ENCODE measurements at places on chromosomes 1 and 21.

- no peak for DNase-seq
Measured at GRCh38 chr1:66757722-66758240, 5.5 kb downstream of the DYNLT5 start.

DNA sequence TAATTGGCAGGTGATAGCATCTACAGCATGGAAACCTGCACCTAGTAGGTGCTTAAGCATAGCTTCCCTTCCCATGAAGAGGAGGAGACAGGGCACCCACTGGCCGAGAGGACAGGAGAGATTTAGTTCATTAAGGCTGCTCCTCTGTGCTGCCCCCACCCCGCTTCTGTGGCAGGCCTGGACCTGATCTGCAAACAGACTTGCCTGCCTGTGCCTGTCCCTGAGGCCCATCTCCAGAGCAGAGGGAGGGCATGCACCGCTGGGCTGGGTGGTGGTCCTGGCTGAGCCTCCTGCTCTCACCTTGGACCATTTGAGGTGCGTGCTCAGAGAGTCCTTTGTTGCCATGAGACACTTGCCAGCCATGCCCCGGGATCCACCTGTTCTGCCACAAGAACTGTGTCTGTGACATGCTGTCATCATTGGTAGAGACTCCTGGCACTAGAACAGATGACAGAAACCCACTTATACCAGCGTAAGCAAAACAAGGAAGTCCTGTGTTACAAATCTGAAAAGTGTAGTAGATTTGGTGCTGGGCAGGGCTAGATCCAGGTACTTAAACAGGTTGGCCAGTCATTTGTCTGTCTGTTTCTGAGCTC, 55.6 kb downstream of the PTPRF start:
- DNase-seq, result no peak

DNA sequence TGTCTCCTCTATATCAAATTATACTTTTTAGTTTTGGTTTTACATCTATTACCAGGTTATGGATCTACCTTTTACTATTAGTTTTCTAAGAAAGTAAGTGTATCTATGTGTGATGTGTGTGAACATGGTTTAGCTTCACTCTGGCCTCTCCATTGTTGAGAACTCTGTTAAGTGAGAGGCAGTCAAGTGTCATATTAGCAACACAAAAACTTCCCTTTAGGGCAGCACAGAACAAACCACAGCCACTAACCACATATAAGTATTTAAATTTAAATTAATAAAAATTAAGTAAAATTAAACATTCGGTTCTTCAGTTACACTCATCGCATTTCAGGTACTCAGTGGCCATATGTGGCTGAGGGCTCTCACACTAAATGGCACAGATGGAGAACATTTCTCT, 96.6 kb downstream of the DPYD start:
- no peak for DNase-seq

DNA sequence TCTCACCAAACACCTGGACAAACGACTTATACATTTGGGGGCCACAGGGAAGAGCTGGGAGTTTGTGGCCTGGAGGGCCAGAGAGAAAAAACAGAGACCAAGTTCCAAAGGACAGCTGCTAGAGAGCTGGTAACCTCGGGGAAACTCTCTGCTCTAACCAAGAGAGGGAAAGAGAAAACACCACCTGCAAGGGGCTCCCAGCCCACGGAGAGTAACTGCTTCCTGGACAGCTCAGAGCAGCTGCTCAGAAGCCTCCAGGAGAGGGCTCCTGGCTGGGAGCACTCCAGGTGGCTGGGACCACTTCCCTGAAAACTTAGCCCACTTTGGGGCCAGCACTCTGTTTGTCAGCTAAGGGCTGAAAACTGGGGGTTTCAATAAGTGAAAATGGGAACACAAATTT, 154.8 kb upstream of the GRIK3 start:
- DNase-seq, result no peak

GRCh38 chr1:115594600-115594999, 47.2 kb upstream of the VANGL1 start:
- DNase-seq, result no peak

DNA sequence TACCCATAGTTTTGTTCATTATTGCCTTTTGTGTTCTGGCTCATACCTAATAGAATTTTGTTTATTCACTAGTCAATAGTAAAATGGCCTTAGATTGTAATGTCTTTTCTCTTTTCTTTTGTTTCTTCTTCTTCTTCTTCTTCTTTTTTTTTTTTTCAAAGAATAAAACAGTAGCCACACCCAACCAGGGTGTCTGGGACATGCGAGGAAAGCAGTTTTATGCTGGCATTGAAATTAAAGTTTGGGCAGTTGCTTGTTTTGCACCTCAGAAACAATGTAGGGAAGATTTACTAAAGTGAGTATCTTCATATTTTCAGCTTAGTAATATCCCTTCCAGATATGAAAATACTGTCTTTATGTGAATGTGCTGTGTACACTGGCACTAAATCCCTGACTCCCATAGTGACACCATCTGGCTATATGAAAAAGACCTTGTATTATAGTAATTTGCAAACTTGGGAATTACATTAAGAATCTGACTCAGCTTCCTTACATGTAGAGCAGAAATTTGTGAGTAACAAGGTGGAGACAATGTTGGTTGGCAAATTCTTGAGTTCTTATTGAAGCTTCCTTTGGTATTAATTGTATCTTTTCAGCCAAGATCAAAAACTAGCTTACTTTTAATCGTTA, 24.6 kb downstream of the AGO4 start:
- no peak for DNase-seq

DNA sequence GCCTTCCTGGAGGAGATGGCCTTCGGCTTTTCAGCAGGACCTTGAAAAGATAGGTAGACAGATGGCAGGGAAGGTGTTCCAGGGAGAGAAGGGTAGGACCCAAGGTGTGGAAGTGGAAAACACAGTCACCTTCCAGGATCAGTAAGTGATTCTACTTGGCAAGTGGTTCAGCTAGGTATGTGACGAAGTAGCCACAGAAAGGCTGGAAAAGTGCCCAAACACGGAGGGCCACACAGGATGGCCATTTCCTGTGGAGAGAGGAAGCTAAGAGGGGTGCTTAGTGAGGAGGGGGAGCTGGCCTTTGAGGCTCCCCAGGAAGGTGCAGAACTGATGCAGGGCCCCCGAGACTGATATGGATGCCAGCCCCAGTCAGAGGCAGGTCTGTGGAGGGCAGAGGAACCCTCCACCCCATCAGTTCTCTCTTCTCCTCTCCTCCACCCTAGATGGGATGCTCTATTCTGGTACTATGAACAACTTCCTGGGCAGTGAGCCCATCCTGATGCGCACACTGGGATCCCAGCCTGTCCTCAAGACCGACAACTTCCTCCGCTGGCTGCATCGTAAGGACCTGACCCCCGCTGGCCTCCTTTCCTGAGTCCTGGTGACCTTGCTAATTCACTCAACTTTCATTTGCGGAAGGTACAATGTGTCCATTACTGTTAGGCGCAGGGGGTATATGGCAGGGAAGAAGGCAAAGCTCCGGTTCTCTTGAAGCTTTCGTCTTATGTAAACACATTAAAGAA, 6.8 kb downstream of the SEMA4A start:
- DNase-seq, result no peak

- DNase-seq, result no peak
Measured at GRCh38 chr1:203197625-203198024, 11.1 kb upstream of the CHI3L1 start.

DNA sequence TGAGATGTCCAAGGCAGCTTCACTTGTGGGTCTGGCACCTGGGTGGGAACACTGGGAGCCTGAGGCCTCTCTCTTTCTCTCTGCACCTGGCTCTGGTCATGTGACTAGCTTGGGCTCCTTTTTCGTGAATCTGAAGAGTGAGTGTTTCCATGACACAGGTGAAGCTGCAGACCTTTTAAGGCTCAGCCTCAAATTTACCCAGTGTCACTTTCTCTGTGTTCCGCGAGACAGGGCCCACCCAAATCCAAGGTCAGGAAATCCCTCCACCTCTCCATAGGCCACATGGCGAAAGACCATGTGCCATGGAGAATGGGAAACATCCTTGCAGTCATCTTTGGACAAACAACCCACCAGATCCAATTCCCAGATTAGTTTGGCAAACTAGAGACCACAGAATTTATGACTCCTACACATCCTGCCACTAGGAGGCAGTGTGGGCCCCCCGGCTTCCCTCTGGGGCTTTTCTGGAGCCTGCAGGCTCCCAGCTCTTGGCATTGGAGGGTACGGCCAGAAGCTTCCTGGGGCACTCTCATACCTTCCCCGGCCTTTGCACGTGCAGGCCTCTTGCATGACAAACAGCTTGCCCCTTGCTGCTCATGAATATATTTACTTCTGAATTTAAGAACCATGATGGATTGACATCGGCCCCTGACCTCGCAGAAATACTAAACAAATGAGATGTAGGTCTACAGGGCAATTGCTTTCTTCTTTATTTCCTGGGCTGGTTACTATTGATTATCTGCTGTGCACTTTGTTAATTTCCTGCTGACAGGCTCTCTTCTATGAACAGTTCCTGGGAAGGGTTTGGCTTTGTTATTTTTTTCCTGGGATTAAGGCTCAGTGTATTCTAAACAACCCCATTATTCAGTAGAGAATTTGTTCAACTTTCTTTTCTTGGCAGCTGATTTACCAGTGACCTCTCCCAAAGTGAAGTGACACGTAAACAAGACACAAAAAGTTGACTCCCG, 180.7 kb downstream of the KAZN start:
- peak; percentile 7 for DNase-seq

DNA sequence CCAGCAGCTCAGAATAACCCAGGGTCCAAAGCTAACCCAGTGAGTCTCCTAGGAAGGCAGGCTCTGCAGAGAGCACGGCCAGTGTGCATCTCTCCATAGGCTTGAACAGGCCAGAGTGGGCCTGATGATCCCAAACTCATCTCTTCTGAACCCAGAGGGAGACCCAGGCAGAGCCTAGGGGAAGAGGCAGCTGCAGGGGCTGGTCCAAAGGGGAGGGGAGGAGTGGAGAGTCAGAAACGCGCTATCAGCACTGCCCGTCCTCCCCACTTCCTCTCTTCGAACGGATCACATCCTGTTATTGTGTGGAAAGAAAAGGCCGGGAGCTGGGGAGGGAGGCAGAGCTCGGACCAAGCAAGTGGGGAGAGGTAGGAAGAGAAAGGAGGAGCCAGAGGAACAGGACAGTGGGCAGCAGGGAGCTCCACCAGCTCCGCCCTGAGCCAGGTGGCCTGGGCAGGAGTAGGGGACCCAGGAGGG, 20.2 kb downstream of the TAL1 start:
- no peak for DNase-seq

Measured in activated T-cell treated with anti-CD3 and anti-CD28 coated beads for 1 hour (primary cell).